ENCODE measurements at places on chromosomes 2 and 18.

- DNase-seq: no peak
Observed at GRCh38 chr2:203900253-203900652, 32.7 kb downstream of the CTLA4 start.

DNA sequence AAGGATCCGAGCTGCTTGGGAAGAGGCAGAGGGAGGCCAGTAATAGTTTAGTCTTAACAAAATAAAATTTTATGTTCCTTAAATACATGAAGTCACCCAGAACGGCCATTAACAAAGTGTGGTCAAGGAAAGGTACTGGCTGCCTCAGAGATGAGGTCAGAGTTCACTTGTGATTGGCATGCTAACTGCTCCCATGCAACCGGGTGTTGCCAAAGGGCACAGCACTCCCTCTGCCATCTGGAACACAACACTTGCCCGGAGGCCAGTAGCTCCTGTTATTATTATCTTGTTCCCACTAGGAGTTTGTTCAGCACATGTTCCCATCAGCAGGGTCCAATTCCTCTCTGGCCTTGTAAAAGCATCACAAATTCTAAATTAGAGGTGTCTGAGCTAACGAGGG is 207.0 kb downstream of the CYP26B1 start:
- DNase-seq: no peak

GRCh38 chr2:85710687-85711577 is 16.8 kb downstream of the GNLY start:
- no peak for DNase-seq

- DNase-seq: no peak
Observed at GRCh38 chr2:105567996-105568494, 169.2 kb upstream of the FHL2 start.

DNA sequence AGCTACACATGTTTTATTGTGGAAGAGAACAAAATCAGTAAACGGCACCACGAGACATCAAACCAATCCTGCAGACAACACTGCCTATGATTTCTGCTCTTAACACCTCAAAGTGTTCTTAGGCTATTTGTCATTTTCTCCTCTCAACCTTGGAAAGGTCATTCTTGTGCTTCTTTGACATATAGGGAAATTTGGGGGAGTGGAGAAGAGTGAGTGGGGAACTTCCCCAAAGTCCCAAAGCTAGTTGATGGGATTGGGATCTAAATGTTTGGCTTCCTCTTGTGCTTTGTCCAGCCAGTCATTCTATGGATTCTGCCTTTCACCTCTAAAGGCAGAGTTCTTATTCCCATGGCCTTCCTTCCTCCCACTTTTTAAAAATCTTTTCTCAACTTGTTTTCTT is 5.8 kb upstream of the MRO start:
- DNase-seq: no peak
